KBM-7 (cell line): ENCODE measurements at places on chromosomes 7 and 10.

DNA sequence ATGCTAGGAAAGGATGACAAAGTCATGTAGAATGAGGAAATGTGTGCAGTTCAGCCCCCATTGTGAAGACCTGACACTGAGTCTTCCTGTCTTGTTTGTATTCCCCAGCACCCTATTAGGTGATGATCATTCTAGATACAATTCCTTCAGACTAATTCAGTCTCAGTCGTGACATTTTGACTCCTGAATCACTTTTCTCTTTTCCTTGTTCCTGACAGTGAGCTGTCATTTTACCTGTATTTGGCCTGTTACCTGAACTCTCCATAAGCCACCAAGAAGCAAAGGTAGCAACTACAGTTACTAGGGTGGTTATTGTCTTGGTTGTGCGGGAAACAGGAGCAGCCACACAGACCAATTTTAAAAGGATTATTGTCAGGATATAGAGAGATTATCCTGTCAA is 111.4 kb upstream of the TAC1 start:
- DNase-seq: no peak

DNA sequence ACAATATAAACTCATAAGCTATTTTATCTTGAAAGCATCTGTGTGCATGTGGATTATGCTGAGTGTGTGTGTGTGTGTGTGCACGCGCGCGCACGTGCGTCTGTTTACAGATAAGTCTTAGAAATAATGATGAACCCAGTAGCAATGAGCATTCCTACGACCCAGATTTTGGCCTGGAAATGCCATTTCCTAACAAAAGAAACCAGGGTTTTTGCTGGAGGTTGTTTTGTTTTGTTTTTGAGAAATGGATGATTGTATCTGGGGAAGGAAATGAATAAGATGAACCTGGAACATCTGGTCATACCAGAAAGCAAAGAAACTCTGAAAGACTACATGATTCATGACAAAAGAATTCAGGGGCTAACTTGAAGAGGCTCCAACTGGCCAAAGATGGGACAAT is 22.1 kb upstream of the LMOD2 start:
- DNase-seq: no peak

DNA sequence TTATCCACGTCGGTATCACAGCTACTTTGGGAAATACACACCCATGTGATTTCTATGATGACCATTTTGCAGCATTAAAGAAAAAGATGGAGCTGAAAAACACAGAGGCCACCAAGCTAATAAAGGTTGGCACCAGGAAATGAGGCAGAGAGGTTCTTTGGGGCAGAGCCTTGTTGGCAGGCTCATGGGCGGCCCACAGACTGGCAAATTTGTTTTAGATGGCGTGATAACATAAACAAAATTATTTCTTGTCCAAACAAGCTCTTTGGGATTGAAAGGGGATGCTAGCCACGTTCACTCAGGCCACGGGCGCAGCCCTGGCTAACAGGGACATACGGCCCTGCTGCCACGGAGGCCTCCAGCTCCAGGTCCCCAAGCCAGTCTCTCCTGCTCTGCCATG is 135.9 kb upstream of the ZMIZ1 start:
- DNase-seq: no peak

DNA sequence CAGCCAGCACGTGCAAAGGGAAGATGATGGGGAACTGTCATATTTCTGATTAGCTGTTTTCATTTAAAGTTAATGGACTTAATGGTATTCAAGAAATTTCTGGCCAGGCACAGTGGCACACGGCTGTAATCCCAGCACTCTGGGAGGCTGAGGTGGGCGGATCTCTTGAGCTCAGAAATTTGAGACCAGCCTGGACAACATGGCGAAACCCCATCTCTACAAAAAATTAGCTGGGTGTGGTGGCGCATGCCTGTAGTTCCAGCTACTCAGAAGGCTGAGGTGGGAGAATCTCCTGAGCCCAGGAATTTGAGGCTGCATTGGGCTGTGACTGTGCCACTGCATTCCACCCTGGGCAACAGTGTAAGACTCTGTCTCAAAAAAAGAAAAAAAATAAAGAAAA is 18.7 kb downstream of the STN1 start:
- no peak for DNase-seq
